ENCODE measurements at places on chromosomes 6 and 20. TPM values are rescaled to one million over a fixed set of nuclear protein-coding genes. Genes with fewer than 3 reads are reported as not detected.

The CLIC5 gene
- total RNA-seq, result not detected

DNA sequence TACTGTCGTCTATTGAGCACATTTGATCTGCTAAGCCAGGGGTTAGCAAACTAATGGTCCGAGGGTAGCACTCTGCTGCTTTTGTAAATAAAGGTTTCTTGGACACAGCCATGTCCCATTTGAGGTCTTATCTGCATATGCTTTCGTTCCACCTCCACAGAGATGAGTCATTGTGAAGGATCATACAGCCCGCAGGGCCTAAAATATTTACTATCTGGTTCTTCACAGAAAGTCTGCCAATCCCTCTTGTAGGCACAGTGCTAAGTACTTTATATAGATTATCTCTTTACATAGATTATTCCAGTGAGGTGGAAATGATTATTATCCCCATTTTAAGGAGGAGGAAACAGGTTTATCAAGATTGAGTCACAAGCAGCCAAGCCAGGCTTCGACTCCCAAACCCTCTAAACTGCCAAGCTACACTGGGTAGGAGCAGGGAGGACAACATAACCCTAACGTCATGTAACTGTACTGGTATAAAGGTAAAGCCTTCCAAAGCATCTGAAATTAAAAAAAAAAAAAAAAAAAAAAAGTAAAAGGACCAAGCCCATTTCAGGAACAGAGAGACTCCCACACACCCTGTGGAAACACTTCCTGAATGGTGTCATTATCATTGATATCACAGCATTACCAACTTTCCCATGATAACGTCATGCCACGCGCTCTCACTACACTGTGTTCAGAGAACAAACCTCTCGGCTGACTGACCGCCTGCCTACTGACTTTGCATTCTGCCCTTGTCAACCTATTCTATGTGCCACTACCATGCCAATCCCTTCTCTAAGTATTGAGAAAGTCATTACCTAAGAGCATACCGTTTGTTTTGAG lies 101.0 kb downstream of the KIF16B start:
- no peak for DNase-seq

The SLC17A3 gene
- total RNA-seq, result not detected

The DYNLT2 gene
- 1.3 TPM for total RNA-seq

The ZC2HC1B gene
- not detected for total RNA-seq

The GPR31 gene
- not detected for total RNA-seq

The CRYBG1 gene
- total RNA-seq, result 1.3 TPM

The PTPRT gene
- 0.07 TPM for total RNA-seq

DNA sequence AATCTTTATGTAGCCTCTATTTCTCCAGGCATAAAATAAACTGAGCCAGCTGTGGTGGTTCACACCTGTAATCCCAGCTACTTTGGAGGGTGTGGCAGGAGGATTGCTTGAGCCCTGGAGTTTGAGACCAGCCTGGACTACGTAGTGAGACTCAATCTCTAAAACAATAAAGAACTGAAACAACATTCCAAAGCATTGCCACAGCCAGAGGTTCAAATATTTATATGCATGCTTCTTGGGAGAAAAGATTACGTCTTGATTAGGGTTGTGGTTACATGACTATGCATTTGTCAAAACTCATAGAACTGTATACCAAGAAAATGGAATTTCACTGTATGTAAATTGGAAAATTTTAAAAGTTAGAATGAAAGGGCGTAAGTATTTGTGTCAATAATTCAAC lies 27.7 kb upstream of the PAX1 start:
- DNase-seq, result no peak

The CPXM1 gene
- 105 TPM for total RNA-seq

The LGSN gene
- total RNA-seq, result 0.07 TPM

DNA sequence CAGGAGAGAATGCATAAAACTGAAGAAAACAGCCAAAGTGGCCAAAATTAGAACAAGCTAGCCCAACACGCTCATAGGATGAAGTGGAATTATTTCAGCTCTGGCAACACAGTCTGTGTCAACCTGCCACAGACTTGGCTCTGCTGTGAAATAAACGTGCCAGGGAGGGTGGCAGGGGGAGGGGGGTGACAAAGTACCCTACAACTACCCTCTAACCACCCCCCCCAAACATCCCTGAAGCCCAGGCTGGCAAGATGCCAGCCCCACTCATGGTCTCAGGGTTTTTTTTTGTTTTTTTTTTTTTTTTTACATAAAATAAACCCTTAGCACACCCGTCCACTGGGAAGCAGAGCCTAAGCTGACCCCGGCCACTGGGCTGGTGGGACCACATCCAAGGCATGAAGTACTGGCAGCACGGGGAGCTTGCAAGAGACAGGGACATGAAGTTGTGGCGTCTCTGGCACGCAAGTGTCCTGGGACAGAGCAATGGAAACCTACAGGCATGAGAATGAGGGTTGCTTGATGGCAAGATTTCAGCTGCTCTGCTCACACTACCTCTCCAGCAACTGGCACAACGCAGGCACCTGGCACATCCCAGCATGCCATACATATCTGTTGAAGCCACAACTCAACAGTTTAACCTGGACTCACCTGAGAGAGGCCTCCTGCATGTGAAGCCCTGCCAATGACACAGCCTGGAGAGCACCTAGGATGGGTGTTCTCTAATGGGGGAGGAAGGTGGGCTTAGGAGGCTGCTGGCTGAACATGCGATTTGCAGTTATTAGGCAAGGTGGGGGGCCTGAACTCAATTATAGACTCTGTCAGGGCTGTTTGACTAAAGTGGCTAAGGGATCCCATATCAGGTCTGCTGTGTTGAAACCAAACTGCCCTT lies 76.4 kb downstream of the TRAM2 start:
- DNase-seq, result no peak

DNA sequence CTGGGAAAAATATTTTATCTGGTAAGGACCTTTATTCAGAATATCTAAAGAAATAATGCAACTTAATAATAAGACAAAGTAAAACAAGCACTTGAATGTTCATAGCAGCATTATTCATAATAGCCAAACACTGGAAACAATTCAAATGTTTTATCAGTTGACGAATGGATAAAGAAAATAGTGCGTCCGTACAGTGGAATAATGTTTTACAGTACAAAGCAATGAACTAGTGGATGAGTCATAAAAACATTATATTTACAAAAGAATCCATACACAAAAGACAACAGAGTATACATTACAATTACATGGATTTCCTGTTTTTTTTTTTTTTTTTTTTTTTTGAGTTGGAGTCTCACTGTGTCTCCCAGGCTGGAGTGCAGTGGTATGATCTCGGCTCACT lies 12.7 kb downstream of the SMAP1 start:
- DNase-seq, result no peak

- DNase-seq, result no peak
These were observed 171.1 kb downstream of the DHX35 start for GRCh38 chr20:39133201-39133600.

The WTAP gene
- 63.1 TPM for total RNA-seq

GRCh38 chr20:19222520-19223040 lies 10.1 kb downstream of the SLC24A3 start:
- DNase-seq, result no peak

GRCh38 chr20:50588034-50588736 lies 78.0 kb downstream of the PTPN1 start:
- DNase-seq, result peak; percentile 97

DNA sequence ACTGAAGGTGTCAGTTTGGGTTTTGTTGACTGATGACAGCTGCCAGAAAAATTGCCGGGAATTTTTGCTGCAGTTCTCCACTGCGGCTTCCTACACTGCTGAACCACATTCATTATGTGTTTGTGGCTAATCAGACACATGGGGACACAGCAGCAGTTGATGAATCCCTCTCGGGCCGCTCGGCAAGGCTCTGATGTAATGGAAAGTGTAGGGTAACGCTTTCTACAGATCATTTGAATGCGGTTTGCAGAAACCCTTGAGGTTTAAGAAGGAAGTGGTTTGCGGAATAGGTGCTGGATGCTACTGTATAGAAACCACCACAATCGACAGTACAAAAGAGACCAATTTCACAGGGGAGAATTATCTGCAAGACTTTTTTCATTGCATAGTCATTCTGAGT lies 138.7 kb upstream of the SASH1 start:
- no peak for DNase-seq

- DNase-seq, result no peak
These were observed 125.2 kb downstream of the SULF2 start for GRCh38 chr20:47659904-47660601.

- no peak for DNase-seq
These were observed 77.9 kb downstream of the MYB start for GRCh38 chr6:135258970-135259369.

DNA sequence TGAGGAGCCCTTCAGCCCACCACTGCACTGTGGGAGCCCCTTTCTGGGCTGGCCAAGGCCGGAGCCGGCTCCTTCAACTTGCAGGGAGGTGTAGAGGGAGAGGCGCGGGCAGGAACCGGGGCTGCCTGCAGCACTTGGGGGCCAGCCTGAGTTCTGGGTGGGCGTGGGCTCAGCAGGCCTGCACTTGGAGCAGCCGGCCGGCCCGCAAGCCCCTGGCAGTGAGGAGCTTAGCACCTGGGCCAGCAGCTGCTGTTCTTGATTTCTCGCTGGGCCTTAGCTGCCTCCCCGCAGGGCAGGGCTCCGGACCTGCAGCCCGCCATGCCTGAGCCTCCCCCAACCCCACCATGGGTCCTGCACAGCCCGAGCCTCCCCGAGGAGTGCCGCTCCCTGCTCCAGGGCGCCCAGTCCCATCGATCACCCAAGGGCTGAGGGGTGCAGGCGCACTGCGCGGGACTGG lies 101.7 kb upstream of the ADGRB3 start:
- DNase-seq, result no peak

- DNase-seq, result peak; percentile 7
These were observed 74.7 kb upstream of the NOX3 start for GRCh38 chr6:155530219-155530834.

The SCUBE3 gene
- 0.45 TPM for total RNA-seq

DNA sequence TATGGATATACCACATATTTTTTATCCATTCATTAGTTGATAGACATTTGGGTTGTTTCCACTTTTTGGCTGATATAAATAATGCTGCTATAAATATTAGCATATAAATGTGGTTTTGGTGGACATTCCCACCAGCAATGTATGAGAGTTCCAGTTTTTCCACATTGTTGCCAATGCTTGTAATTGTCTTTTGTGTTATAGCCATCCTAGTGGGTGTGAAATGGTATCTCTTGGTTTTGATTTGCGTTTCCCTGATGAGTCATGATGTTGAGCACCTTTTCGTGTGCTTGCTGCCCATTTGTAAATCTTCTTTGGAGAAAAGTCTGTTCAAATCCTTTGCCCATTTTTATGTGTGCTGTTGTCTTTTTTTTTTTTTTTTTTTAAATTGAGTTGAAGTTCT lies 54.4 kb downstream of the DHX35 start:
- no peak for DNase-seq

DNA sequence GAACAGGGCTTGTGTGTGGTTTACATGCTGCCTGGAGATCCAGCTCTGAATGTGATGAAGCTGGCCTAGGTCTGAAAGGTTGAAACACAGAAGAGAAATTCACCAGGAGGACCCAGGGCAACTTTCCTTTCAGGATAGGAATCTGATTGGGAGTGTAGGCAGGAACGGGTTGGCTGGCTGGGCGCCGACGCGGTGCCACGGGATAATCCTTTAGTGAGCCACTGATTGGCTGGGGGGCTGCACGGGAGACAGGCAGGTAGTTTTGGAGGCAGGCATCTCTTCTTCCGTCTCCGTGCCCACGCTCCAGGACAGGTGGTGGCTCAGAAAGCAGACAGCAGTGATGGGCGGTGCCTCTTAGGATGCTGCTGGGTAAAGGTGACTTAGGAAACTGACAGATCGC lies 294.6 kb downstream of the CDH4 start:
- DNase-seq, result no peak

The ZNF391 gene
- total RNA-seq, result 3.1 TPM

- no peak for DNase-seq
These were observed 95.5 kb downstream of the PRND start for GRCh38 chr20:4817230-4817671.

The F13A1 gene
- total RNA-seq, result not detected

The PHF1 gene
- total RNA-seq, result 41.9 TPM

The OPRM1 gene
- total RNA-seq, result not detected

DNA sequence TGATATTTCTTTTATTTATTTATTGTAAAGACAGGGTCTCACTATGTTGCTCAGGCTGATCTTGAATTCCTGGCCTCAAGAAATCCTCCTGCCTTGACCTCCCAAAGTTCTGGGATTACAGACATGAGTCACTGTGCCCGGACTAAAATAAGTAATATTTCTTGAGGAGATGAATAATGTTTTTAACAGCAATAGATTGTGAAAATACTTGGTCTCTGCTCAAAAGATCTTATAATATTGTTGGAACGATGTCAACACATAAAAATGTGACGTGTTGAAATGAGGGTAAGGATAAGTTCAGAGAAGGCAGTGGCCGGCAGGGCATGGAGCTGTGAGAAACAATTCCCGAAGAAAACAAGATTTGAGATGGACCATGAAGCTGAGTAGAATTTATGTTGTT lies 178.7 kb downstream of the GJA1 start:
- DNase-seq, result no peak

DNA sequence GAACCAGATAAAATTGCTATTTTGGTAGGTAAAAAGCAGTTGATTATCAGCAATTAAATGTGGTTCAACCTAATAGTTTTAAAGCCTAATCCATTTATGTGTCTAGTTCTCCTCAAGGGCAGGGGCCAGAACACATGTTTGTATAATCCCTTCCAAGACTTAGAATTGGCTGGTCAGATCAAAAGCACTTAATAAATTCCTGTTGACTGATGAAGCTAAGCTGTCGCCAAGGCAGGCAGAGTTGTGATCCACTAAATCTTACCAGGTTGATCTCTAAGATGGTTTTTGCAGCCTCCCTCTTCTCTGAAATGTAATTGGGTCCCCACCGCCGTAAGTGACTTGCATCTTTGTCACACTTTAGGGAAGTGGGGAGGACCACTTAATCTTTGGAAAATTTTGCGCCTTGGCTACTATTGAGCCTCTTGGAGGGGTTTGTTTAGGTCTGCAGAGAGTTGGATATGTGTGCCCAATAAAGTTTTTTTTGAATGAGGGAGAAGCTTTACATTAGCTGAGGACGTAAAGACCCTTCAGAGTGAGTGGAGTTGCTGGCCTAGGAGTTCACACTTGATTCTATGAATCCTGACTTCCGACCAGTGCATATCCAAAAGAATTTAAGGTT lies 65.9 kb downstream of the PHF20 start:
- no peak for DNase-seq

The MYH7B gene
- 0.18 TPM for total RNA-seq

- DNase-seq, result peak; percentile 41
These were observed 45.2 kb downstream of the MCUR1 start for GRCh38 chr6:13769034-13769654.

DNA sequence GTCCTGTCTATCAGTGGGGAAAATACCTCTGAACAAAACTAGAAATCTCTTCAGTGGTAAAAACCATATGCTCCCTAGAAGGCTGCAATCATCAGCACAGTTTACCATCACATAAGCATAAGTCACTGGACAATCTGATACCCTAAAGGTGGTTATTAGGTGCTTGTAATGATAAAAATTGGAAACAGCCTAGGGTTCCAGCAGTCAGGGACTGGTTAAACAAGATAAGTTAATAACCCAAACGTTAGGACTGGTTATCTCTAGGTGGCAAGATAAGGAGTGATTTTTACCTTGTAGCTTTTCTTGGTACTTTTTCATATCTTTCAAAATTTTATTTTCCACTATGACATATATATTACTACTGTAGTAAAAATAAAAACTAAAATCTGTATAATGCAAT lies 11.0 kb downstream of the ECI2 start:
- DNase-seq, result no peak

- DNase-seq, result no peak
These were observed 78.9 kb upstream of the BEND6 start for GRCh38 chr6:56875961-56876360.

- no peak for DNase-seq
These were observed 33.5 kb upstream of the MANEA start for GRCh38 chr6:95543798-95544197.

Data from H7 (cell line).